NCI-H1105 (cell line): ENCODE measurements at places on chromosomes 6 and 20.

- no peak for DNase-seq
Measured at GRCh38 chr20:14633507-14633906, 296.1 kb upstream of the FLRT3 start.

GRCh38 chr6:30684386-30685156 is 1.9 kb downstream of the PPP1R18 start:
- no peak for DNase-seq

DNA sequence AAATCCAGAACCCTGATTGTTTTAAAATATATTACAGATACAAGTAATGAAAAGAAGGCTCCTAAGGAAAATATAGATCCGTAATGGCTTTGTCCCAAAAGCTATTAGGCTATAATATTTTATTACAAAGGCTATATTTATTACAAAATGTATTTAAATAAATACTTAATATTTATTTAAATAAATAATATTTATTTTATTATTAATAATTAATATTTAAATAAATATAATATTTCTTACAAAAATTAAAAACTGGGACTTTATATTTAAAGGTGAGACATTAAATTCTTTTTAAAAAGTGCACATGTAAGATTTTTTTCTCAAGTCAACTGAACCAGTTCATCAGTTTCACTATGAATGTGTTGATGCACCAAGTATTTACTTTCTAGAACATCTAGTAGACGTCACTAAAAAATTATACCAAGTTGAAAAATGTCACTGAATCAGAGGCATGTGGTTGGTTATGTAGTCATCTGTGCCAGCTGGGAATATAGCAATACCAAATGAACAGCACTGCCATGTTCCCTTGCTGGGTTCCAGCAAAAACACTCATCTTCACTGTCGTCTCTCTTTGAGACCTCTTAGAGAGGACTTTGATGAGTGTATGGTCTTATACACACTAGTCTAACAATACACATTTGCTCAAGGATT is 278.9 kb downstream of the ESR1 start:
- DNase-seq = no peak

- DNase-seq = no peak
Measured at GRCh38 chr20:13648291-13649228, 9.8 kb upstream of the TASP1 start.

DNA sequence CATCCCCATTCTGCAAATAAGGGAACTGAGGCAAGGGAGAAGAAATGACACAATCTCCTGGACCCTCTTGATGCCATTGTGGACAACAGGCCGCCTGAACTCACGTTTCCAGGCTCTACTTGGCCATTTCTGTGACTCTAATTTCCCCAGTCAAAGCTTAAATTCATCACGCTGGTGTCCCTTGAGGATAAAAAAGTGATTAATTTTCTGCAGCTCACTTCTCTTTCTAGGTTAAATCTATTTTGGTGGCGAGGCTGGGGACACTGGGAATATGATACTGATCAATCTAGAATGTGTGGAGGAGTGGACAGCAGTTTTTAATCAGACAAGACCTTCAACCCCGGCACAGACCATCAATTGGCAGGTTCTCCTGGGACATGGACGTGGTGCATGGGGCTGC is 168.2 kb upstream of the SULF2 start:
- DNase-seq = no peak

GRCh38 chr6:170122651-170123050 is 168.2 kb downstream of the DLL1 start:
- no peak for DNase-seq

GRCh38 chr6:56708810-56709597 is 66.3 kb upstream of the DST start:
- peak; percentile 60 for DNase-seq

- DNase-seq = no peak
Measured at GRCh38 chr6:141413196-141413595, 719.5 kb upstream of the GJE1 start.

DNA sequence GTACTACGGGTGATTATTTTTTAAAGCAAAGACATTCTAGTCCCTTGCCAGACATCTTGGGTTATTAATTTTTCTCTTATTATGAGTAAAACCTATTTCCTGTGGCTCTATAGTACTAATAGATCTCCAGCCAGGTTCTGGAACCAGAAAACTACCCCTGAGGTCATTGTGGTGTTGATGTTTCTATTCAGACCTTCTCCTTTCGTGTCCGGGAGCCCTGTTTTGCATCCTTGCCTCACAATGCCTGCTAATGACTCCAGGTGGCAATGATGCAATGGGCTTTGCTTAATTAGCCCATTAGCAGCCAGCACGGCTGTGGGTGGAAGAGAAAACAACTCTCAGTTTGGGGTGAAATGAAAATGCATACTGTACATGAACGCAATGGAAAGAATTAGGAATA is 62.9 kb upstream of the ARG1 start:
- peak; percentile 35 for DNase-seq

DNA sequence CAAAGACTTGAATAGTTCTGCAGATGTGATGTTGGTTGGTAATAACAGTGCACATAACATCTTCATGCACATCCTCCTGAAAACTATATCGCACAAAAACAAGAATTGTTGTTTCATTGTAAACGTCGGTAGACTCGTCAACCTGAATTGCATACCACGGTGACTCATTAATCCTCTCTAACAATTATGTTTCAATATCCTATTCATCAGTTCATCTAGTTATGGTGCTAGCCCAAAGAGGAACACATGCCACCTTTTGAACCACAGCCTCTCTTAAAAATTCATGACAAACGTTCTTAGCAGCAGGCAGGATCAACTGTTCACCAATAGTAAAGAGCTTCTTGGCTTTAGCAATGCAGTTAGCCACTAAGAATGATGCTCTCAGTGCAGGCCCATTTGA is 25.0 kb downstream of the CRYBG1 start:
- no peak for DNase-seq

DNA sequence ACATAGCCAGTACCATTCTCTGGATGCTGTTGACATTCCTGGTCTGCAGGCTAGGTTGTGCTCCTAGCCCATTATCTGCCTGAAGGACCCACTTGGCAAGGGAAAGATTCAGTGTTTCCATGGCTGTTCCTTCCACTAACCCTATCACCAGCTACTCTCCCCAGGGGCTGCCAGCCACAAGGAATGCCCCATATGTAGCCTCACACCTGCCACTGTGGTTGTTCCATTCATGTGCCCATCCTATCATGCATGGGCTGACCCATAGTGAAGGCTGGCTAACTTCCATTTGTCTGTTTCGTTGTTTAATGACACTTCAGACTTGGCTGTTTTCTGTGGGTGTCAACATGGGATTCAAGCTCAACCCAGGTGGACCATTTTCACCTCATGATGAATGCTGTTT is 25.6 kb upstream of the HLA-A start:
- no peak for DNase-seq

DNA sequence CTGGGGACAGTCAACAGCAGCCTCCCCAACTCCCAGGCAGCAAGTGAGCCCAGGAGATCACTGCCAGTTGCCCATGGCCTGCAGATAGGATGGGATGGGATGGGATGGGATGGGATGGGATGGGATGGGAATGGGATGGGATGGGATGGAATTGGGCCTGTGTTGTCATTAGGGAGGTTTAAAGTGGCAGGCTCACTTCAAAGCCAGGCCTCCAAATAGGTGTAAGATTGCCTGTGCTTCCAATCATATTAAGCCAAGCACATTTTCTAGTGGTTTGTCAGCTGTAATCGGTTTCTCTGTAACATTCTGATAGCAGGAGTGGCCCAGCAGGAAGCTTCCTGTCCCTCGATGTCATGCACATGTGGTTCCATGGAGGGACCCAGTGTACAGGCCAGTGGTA is 82.7 kb upstream of the NXT1 start:
- DNase-seq = no peak

GRCh38 chr20:11966186-11966585 is 48.5 kb downstream of the BTBD3 start:
- no peak for DNase-seq

- DNase-seq = peak; percentile 36
Measured at GRCh38 chr20:43537921-43538877, 20.6 kb upstream of the SGK2 start.

DNA sequence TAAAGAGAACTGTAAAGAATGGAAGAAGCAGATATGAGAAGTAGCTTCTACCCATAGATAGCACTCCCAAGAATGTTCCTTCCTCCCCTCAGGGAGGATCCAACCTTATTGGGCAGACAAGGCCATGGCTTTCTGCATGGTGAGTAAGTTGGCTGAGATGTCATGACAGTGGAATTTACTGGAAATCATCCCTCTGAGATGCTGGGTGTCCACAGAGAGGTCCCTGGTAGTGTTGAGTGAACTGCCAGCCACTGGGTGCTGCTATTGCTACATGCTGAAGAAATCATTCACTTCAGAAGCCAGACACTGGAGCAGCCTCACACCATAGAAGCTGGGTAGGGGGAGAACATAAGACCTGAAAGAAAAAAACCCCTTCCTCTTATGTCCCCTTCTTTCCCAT is 46.4 kb upstream of the FERMT1 start:
- no peak for DNase-seq

DNA sequence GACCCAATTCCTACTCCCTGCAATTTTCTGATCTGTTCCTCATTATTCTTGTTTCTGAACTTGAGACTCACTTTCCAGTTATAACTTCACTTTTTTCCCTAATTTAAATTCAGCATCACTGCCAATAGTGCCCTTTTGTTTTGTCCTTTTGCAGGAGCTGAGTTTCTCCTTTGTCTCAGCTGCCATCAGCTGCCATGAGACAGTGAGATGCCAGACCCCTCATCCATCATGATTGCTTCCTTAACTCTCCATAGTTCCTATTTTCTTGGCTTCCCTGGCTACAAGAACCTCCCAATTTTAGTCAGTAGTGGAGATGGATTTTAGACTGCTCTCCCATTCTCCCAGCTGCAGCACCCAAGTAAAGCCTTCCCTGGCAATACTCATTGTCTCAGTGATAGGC is 518.1 kb downstream of the HDGFL1 start:
- DNase-seq = no peak

GRCh38 chr20:51979226-51979625 is 176.9 kb upstream of the SALL4 start:
- no peak for DNase-seq

DNA sequence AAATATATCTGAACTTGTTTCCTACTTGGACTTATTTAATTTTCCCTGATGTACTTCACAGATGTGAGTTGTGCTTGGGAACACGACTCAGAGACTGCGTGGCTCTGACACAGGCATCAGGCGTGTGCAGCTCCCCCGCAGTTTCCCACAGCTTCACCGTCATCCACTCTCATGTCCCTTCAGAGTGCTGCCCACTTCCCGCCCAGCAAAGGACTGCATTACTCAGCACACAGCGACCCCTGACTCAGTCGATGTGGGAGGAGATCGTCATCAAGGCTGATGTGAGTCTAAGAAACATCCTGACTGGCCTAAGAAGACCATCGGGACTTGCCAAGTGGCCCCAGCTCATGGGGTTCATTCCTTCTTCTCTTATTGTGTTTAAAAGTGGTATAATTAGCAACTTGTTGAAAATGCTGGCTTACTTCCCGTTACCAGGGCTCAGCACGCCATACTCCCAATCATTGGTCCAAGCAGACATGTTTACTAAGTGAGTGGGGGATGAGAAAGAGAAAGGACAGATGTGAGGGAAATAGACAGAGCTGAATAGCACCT is 539.4 kb upstream of the JARID2 start:
- no peak for DNase-seq

GRCh38 chr6:112485827-112486212 is 138.7 kb downstream of the RFPL4B start:
- no peak for DNase-seq

GRCh38 chr20:50373674-50374286 is 136.4 kb upstream of the PTPN1 start:
- DNase-seq = no peak
